Progenitor cell of endocrine pancreas (in vitro differentiated cells): ENCODE measurements at places on chromosomes 2 and 18.

DNA sequence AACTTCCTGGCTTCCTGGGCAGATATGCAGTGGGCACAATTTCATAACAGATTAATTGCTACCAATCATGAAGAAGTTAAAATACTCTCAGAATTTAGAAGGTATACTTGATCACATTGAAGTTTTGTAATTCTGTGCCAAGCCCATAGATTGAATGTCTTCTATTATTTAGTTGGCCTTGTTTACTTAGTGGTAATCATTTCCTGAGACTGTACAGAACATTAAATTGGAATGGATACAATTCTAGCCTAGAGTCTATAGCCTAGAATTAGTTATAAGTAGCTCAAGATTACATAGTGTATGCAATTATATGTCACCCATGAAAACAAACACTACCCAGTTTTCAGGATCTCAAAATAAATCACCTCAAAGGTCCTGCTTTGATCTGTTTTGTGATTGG lies 615.8 kb downstream of the XIRP2 start:
- DNase-seq: no peak

DNA sequence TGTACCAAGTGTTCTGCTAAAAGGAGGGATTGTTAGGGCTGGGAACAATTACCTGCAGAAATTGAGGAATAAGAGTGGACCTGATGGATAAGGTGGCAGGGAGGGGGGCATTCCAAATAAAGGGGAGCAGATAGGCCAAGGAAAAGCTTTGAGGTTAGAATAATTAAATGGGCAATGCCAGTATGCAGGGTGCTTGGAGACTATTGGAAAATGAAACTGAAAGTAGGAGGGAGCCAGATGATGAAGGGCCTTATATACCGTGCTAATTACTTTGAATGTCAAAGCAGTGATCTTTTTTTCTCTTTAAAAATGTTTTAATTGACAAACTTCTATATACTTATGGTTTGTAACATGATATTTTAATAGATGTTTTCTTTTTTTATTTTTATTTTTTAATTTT lies 42.9 kb downstream of the MMADHC start:
- DNase-seq: no peak

DNA sequence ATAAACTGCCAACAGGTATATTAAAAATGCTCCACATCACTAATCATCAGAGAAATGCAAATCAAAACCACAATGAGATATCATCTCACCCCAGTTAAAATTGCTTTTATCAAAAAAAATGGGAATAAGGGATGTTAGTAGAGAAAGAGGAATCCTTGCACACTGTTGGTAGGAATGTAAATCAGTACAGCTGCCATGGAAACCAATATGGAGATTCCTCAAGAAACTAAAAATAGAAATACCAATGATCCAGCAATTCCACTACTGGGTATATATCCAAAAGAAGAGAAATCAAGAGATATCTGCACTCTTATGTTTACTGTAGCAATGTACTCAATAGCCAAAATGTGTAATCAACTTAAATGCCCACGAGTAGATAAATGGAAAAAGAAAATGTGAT lies 40.6 kb downstream of the ZRANB3 start:
- DNase-seq: no peak

DNA sequence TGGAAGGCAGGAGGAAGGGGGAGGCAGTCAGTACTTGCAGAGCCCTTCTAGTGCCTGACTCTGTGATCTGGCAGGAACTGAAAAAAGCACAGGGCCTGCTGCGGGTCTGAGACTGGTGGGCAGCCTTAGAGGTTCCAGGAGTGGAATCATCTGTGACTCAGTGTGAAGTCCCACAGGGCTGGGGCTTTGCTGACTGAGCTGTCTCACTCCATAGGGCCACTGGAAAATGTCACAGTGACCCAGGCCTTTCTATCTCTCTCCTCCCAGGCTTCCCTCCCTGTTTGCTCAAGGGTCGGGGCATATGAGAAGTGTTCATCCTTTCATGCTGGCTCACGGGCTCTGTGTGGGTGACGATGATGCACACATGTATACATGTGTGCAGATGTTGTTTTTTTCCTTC lies 47.1 kb upstream of the ZFP36L2 start:
- DNase-seq: no peak

- DNase-seq: no peak
Measured at GRCh38 chr18:9709304-9709877, 1.3 kb downstream of the RAB31 start.

GRCh38 chr2:118292991-118293390 lies 204.7 kb downstream of the INSIG2 start:
- DNase-seq: no peak

DNA sequence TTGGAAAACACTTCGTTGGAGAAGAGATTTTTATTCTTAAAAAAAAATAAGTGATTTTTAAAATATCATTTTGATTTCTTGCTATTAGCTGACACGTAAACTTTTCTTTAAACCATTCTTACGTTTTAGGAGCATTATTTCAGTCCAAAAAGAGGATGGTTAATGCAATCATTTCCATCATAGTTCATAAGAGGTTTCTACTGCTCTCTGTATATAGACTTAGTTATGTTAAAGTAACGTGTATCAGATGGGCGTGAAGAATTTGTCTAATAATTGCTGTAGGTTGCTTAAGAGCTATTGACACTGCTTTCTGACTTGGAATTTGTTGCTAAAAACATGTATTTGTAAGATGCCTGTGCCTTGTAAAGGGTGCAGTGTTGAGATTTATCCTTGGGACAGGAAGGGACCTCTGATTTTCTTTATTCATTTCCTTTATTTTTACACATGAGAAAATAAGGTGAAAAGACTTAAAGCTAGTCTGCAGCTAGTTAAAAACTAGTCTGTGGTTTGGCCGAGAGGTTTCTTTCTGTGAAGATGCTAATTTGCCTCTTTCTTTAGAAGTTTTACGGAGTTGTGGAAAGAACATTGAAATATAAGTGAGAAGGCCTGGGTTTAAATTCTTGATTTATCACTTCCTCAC lies 2.9 kb downstream of the ANKRD12 start:
- DNase-seq: no peak

GRCh38 chr18:61893971-61894750 lies 1.4 kb upstream of the RNF152 start:
- DNase-seq: peak; percentile 72

- no peak for DNase-seq
Measured at GRCh38 chr18:59072727-59073421, 66.8 kb upstream of the SEC11C start.
